ENCODE measurements at places on chromosomes 5 and 9.

- no peak for DNase-seq
These were observed 212.3 kb upstream of the MPDZ start for GRCh38 chr9:13491493-13492424.

DNA sequence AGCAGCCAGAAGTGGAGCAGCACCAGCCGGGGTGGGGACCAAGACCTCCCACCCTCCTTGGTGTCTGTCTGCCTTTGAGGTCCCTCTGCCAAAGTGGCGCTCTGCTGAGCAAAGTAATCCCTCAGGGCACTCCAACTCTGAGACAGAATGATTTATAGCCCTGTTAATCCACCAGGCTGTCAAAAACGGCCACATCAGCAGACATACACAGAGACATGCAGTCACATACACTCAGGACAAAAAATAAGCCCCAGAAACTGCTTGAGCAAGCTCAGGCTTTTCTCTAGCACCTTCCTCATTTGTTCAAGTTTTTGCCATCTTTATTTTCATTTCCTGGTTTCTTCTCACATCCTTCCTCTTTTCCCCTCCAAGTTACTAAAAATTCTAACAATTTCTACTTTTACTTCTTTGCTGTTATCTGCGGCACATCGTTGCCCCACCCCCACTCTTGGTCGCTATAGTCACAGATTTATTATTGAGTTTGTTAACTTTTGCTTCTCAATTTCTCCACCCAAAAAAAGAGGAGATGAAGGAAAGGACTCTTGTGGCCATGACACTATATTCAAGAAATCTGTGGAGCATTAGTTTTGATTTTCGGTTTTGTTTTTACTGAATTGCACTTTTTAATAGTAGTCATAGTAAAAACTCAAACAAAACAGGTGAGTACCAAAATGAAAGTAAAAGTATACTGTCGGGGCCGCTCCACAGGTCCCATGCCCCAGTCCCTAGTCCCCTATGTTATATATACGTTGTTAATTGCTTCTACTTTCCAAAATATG is 17.4 kb upstream of the ADRB2 start:
- no peak for DNase-seq

GRCh38 chr5:154465169-154465568 is 12.9 kb downstream of the HAND1 start:
- DNase-seq: no peak

- DNase-seq: peak; percentile 83
These were observed at the start of gene PDGFRB for GRCh38 chr5:150155258-150156026. TSS of gene PDGFRB (minus strand) at chr5:150155845. CDS start at chr5:150137047, 18,798 bp downstream.

Data from activated CD8-positive, alpha-beta memory T cell treated with anti-CD3 and anti-CD28 coated beads for 24 hours (primary cell).